Adrenal gland (tissue), 19 donors: ENCODE measurements at places on chromosomes 11 and 22. TPM values are rescaled to one million over a fixed set of nuclear protein-coding genes. Genes with fewer than 3 reads are reported as not detected.

DNA sequence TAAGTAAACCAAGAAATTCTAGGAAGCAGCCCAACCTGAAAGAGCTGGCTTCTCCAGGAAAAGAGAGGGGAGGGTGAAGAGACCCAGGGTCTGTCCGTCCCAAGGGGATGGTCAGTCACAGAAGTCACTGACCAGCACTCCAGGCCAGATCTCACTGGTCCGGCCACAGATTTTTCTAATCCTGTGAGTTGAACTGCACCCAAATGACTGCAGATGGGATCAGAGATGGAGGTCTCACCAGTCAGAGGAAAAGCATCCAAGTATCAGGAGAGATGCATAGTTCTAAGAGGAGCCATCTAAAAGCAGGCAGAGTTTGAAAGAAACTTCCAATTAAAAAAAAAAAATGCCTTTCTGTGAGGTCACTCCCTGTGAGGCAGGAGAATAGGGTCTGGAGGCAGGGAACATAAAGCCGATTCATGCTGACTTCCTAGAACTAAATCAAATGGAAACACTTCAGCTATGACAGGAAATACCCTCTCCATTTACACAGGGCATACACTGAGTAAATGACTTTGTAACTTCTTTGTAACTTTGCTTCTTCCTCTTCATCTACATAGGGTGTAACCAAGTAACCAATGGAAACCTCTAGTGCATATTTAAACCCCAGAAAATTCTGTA, 144.5 kb downstream of the CCDC34 start:
- no peaks in the 10 kb centered on the region for H3K27me3 ChIP-seq
- no peaks in the 10 kb centered on the region for H3K36me3 ChIP-seq

Gene TCIRG1
- total RNA-seq: 258 TPM

DNA sequence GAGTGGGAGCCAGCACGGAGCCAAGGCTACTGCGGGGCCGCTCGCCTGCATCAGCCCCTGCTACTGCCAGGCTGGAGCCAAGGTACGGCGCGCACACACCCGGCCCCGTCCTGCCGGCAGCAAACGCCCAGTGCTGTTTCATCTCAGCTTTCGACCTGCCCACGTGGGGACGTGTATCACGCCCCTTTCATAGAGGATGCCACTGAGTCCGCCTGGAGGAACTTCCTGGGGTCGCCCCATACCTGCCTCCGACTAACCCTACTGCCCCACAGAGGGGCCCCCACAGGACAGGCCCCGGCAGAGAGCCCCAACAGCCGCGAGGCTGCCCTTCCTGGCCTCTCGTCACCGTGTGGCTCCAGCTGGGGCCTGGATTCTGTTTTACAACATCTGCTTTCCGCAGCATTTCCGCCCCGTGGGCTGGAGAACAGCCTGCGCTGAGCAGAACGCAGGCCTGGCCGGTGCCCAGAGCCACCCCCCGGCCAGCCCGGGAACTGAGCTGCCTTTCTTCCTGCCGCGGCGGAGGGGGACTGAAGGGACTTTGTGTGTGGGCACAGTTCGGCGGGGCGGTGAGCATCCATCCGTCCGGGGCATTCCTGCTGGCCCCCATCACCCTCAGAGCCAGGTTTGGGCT, 22.9 kb upstream of the ARHGAP8 start:
- no peaks in the 10 kb centered on the region for H3K36me3 ChIP-seq
- no peak for DNase-seq
- H3K4me1 ChIP-seq: no peaks in the 10 kb centered on the region

- no peak overlapping the region for H3K4me3 ChIP-seq
- peaks cover 51% of the 10 kb centered on the region for H3K4me1 ChIP-seq
- no peaks in the 10 kb centered on the region for H3K27me3 ChIP-seq
- H3K27ac ChIP-seq: peak overlapping the region; percentile 95
- peak; percentile 39 for DNase-seq
Measured at GRCh38 chr11:66119348-66120133, 49.5 kb downstream of the PACS1 start.

GRCh38 chr11:34397811-34398210, 40.0 kb upstream of the ABTB2 start:
- H3K27ac ChIP-seq: no peak overlapping the region
- H3K27me3 ChIP-seq: no peaks in the 10 kb centered on the region
- no peaks in the 10 kb centered on the region for H3K4me1 ChIP-seq
- H3K4me3 ChIP-seq: no peak overlapping the region
- no peak for DNase-seq

DNA sequence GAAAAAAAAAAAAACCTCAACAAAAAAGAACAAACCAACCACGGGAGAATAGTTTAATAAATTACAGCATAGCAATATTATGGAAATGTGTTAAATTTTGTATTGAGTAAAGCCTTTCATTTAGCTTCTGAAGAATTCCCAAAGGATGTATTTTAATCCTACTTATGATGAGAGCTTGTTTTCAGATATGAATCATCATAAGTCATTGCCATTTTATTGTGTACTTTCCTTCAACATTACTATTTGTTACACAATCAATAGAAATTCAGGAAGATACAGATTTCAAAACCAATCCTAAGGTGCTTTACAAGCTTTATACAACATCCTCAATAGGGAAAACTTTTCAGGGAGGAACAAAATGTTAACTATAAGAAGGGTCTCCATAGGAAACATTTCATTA, 200.6 kb upstream of the CTSC start:
- no peak for DNase-seq
- no peak overlapping the region for H3K4me3 ChIP-seq
- H3K27ac ChIP-seq: no peak overlapping the region
- H3K36me3 ChIP-seq: no peaks in the 10 kb centered on the region

GRCh38 chr11:87361891-87362290, 324.2 kb downstream of the TMEM135 start:
- H3K36me3 ChIP-seq: no peaks in the 10 kb centered on the region
- DNase-seq: no peak
- no peak overlapping the region for H3K27ac ChIP-seq
- H3K27me3 ChIP-seq: no peaks in the 10 kb centered on the region
- no peaks in the 10 kb centered on the region for H3K4me1 ChIP-seq
- H3K4me3 ChIP-seq: no peak overlapping the region

DNA sequence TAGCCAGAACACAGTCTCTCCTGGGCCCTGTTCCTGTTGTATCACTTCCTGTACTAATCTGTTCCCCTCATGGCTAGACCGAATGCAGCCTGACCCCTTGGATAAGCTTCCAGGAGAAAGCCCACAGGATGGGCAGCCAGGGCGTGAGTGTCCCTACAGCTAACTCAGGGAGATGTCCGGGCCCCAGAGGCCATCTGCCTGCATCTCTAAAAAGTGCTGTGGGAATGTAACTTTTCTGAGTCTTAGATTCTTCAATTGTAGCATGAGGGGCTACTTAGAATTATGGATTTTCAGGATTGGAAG, 7.7 kb upstream of the MALAT1 start:
- H3K27ac ChIP-seq: peak overlapping the region; percentile 95
- no peaks in the 10 kb centered on the region for H3K36me3 ChIP-seq
- DNase-seq: peak; percentile 37
- peaks cover 93% of the 10 kb centered on the region for H3K4me1 ChIP-seq
- H3K4me3 ChIP-seq: no peak overlapping the region
- no peaks in the 10 kb centered on the region for H3K27me3 ChIP-seq

GRCh38 chr11:116506263-116506825, 266.4 kb downstream of the BUD13 start:
- no peak for DNase-seq
- no peaks in the 10 kb centered on the region for H3K27me3 ChIP-seq
- H3K4me1 ChIP-seq: no peaks in the 10 kb centered on the region
- H3K36me3 ChIP-seq: no peaks in the 10 kb centered on the region

DNA sequence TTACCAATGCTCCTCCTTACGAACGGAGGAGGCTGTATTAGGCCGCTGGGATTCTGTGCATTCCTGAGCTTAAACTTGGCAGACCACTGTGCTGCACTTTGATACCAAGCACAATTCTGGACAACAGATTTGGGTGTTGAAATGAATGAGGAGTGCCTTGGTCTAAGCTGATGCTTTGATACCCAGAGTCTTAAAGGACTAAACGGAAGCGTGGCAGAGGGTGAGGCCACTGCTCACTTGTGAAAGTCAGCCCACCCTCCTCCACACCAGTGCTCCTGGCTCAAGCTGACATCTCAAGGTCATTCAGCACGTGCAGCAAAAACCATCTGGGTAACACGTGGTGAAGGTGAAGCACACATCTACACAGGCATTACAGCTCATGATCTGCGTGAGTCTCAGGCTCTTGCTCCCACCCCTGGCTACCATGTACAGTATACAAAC, 85.9 kb downstream of the MICAL3 start:
- peaks cover 27% of the 10 kb centered on the region for H3K4me1 ChIP-seq
- H3K27ac ChIP-seq: no peak overlapping the region
- no peaks in the 10 kb centered on the region for H3K36me3 ChIP-seq
- H3K4me3 ChIP-seq: no peak overlapping the region

GRCh38 chr22:35563211-35563610, 22.6 kb downstream of the RASD2 start:
- H3K4me1 ChIP-seq: no peaks in the 10 kb centered on the region
- no peak for DNase-seq
- H3K4me3 ChIP-seq: no peak overlapping the region
- H3K27ac ChIP-seq: no peak overlapping the region
- H3K27me3 ChIP-seq: no peaks in the 10 kb centered on the region
